ENCODE measurements at places on chromosomes 4 and X.

DNA sequence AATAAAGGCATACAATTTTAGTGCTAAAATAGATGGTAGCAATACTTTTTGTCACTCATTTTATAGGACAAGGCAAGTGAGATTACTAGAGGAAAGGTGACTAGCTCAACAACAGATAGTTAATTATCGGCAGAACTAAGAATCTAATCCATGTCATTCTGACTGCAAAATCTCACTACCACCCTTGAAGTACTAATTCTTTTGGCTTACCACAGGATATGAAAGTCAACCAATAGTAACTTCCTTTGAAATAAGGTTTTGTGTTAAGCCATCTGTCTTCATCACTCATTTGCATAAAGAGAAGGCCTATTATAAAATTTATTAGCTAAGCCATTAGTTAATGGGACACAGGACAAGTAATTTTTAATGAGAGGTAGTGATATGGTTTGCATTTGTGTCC, 25.3 kb upstream of the ZMAT1 start:
- no peak for DNase-seq

DNA sequence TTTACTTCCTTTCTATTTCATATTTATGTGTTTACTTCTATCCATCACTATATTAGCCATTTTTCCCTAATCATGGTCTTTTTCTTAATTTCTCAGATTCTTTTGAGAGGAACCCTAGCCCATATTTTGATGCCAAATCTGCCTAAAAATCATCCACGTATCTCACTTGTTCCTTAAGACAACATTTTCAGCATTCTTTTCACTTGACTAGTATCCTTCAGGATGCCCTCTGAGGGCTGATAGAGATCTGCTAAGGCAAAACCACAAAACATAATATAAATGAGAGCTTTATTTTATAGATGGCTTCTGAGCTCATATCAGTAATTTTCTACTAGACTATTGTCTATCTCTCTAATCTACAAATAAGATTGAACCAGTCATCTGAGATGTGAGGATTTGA, 341.9 kb downstream of the GPM6A start:
- no peak for DNase-seq

DNA sequence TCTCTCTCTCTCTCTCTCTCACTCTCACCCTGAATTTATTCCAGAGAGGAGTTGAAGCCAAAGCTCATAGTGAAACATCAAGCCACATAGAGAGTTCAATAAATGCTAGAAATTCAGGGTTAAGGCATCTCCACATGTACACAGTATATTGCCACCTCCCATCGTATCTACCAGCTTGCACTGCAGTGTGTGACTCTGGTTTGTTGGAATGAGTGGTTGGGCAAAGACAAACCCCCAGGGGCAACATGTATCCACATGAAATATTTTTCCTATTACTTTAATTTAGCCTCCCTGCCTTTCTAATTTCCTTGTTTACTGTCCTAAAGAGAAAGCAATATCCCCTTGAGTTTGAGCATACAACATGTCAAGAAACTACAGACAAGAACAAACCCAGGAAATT, 247.3 kb downstream of the SPATA18 start:
- DNase-seq = no peak

GRCh38 chr4:13427599-13428325, 56.4 kb downstream of the RAB28 start:
- DNase-seq = no peak

- no peak for DNase-seq
Measured at GRCh38 chrX:130172127-130172845, 524 bp downstream of the RAB33A start.

DNA sequence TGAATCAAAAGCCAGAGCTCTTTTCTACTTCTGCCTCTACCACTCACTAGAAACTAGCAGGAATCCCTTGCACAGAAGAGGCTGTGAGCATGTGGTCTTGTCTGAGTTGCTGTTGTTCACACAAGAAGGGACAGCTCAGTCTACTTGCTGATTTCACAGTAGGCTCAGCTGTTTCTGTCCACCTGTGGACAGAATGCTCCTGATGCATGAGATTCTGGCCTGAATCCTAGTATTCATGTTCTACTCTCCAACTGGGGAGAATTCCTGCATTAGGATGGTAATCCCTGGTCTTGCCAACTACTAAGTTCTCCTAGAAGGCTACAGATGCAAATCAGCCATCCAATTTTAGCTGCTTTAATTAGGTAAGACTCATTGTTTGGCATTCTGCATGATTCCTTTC, 112.8 kb downstream of the PPA2 start:
- DNase-seq = no peak

DNA sequence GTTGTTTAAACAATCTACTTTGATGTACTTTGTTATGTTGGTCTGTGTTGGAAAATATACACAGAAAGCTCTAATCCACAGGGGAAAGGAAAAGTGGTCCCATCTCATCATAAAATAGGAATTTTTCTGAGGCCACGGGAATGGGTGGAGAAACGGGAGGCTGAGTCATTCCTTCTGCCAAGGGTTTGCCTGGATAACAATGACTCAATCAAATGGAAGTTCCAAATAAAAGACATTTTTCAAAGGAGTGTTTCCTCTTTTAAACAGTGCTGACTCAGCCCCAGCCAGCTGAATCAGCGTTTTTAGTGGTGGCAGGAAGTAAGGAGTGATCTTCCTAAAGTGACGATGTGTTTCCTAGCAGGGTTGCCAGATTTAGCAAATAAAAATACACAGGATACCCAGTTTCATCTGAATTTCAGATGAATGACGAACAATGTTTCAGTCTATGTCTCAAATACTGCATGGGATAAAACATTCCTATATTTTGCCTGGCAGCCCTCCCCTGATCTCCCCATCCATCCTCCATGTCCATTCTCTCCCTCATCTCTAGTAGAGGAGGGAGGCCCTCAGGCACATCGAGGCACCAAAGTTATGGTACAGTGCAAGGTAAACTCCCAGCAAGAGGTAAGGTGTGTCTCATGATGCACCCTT, 345.4 kb upstream of the GATB start:
- DNase-seq = peak; percentile 29

DNA sequence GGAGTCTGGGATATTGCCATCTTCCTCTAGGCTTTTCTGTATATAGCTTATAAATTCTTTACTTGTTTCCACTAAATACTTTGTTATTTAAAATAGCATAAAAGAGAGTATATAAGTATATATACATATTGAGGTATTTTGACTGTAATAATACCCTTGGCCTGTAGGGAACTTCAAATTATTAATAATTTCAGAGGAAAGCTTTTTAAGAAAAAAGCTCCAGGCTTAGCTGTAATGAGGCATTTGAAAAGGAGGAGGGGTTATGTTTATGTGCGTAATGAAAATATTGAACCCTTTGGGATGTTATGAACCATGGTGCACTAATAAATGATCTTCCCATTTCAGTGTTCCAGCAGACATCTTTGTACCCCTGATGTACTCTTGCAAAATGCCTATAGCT, 578.1 kb downstream of the RPA4 start:
- DNase-seq = no peak

GRCh38 chr4:119585771-119586170, 42.8 kb downstream of the PDE5A start:
- no peak for DNase-seq

GRCh38 chr4:3353752-3354454, 61.1 kb downstream of the RGS12 start:
- DNase-seq = no peak

GRCh38 chr4:73615613-73616012, 4.6 kb downstream of the RASSF6 start:
- no peak for DNase-seq

DNA sequence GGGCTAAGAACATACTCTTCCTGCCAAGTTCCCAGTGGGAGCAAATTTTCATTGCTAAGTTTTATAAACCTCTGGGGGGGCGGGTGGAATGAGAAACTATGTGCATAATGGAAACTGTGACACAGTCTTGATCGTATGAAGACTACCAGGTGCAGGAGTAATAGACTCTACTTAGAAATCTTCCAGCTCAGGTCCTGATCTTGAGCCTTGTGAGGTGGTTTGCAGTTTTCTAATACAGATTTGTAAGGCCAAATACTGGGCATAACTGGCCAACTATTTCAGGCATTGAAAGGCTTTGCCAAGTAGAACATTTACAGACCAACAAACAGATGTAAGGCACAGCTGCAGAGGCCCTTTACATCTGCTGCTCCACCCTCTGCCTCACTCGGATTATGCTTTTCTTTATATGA, 89.7 kb upstream of the CBR4 start:
- DNase-seq = no peak

- DNase-seq = no peak
Measured at GRCh38 chr4:6502747-6503465, 30.5 kb upstream of the PPP2R2C start.

GRCh38 chrX:100263650-100264049, 146.4 kb downstream of the PCDH19 start:
- DNase-seq = no peak

GRCh38 chr4:89797117-89797516, 39.8 kb downstream of the SNCA start:
- no peak for DNase-seq

GRCh38 chr4:185013417-185014125, 4.7 kb upstream of the HELT start:
- DNase-seq = no peak

DNA sequence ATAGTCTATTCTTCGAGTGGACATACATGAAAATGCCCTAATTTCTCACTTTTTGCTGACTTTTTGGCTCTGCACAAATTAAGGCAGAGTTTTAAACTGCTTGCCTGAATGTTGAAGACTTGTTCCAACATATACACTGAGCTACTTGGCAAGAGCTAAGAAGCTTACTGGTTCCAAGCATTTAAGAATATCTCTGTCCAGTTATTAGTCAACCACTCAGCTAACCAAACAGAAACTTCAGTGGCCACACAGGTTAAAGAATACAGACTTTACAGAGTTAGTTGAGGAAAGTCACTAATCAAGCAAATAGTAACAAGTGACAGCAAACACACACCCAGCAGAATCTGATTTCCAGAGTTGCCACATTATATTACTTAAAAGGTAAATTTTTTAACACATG, 35.5 kb downstream of the AMER1 start:
- no peak for DNase-seq
